ENCODE measurements at places on chromosomes 5 and 9.

- DNase-seq = no peak
- H3K4me3 ChIP-seq = peak overlapping the region; percentile 19
- peaks cover 4% of the 10 kb centered on the region for H3K4me1 ChIP-seq
Observed at GRCh38 chr9:91714020-91714806, 235.8 kb downstream of the ROR2 start.

DNA sequence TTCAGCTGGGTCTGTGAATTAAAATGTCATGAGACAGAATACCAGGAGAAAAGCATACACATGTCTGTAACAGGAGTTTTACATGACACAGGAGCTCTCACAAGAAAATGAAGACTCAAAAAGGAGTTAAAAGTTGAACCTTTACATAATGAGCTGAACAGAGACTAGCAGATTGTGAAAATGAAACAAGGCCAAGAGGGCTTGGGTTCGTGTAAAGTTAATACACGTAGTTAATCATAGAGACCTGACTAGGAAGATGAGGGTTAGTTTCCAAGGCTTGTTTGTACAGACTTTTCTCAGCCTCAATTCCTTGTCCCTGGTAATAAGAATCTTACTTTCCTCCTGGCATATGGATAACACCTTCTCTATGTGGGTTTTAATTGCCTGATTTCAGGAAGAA lies 1294.0 kb downstream of the MAT2B start:
- no peaks in the 10 kb centered on the region for H3K36me3 ChIP-seq
- no peak overlapping the region for H3K4me3 ChIP-seq
- H3K4me1 ChIP-seq = no peaks in the 10 kb centered on the region
- no peaks in the 10 kb centered on the region for H3K27me3 ChIP-seq

DNA sequence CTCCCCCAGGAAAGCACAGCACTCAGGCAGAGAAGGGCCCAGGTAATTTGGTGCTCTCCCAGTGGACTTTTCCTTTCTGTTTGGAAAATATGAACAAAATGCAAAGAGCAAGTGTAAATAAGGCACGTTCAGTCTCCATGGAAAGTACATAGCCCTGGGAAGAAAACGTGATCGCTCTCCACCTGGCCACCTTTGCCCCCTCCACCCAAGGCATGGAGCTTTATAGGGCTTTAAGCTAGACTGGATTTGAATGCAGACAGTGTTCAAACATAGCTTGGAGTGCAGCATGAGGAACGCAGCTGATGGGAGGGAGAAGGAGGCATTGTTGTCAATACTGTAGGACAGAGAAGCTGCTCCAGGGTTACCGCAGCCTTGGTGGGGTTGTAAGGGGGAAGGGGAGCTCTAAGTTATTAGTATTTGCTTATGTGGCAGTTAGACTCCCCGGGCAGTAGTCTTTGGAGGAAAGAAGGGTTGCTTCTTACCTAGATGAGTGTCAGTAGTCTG lies 500.2 kb downstream of the SPOCK1 start:
- H3K4me1 ChIP-seq = no peaks in the 10 kb centered on the region
- DNase-seq = no peak
- no peak overlapping the region for H3K4me3 ChIP-seq
- H3K27me3 ChIP-seq = no peaks in the 10 kb centered on the region
- no peaks in the 10 kb centered on the region for H3K36me3 ChIP-seq
- H3K27ac ChIP-seq = no peak overlapping the region

DNA sequence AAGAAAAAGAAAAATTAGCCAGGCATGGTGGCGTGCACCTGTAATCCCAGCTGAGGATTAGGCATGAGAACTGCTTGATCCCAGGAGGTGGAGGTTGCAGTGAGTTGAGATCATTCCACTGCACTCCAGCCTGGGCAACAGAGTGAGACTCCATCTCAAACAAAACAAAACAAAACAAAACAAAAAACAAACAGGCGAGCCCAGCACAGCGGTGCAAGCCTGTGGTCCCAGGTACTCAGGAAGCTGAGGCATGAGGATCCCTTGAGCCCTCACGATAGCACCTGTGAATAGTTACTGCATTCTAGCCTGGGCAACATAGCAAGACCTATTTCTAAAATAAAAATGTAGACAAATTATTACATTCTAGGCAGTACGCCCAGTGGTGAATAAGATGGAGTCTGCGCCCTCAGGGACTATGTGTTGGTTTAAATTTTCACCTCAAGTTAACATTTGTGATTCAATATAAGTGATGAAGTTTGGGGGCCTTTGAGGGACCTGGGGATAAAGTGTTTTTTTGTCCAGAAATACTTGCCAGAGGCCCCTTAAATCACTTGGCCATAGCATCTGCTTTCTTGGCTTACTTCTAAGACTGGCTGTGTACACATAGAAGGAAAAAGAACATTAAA lies 3.4 kb upstream of the GAPVD1 start:
- no peaks in the 10 kb centered on the region for H3K36me3 ChIP-seq
- no peak overlapping the region for H3K27ac ChIP-seq
- DNase-seq = no peak
- H3K4me3 ChIP-seq = no peak overlapping the region

- H3K27me3 ChIP-seq = no peaks in the 10 kb centered on the region
- no peak for DNase-seq
- H3K27ac ChIP-seq = no peak overlapping the region
- no peak overlapping the region for H3K4me3 ChIP-seq
- no peaks in the 10 kb centered on the region for H3K4me1 ChIP-seq
- no peaks in the 10 kb centered on the region for H3K36me3 ChIP-seq
Observed at GRCh38 chr5:176359658-176360057, 1.9 kb downstream of the KIAA1191 start.

GRCh38 chr5:14250748-14251701 lies 107.9 kb downstream of the TRIO start:
- H3K27ac ChIP-seq = peak overlapping the region; percentile 41
- no peaks in the 10 kb centered on the region for H3K36me3 ChIP-seq
- no peak overlapping the region for H3K4me3 ChIP-seq
- no peak for DNase-seq

- no peak for DNase-seq
- H3K27ac ChIP-seq = peak overlapping the region; percentile 32
Observed at GRCh38 chr5:1948111-1948510, 65.4 kb upstream of the IRX4 start.

DNA sequence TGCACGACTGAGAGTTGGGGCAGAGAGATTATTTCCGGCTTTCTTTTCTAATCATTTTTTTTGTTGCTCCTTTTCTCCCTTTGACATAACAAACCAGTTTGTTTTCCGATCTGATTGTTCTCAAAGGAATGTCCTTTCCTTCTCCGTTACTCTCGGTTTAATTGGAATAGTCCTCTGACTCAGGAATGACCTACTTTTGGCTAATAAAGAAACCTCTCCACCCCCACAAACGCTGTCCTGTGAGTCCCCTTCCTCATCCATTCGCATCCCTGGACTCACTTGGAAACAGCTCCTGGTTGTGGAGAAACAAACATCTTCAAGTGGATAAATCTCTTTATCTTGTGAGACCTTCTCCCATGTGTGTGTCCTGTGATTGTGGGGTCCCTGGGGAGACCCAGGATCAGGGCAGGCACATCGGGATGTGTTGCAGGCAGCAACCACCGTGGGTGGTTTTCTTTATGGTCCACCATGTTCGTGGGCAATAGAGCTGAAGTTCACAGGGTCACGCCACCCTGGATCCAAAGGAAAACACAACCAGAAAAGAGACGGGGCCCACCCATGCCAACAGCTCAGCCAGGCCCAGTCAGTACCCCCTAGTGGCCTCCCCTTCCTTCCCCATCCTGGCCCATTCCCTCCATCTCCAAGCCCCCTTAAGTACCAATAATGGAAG lies 45.2 kb upstream of the NEK6 start:
- no peak overlapping the region for H3K4me3 ChIP-seq
- DNase-seq = peak; percentile 7
- no peak overlapping the region for H3K27ac ChIP-seq
- no peaks in the 10 kb centered on the region for H3K27me3 ChIP-seq

DNA sequence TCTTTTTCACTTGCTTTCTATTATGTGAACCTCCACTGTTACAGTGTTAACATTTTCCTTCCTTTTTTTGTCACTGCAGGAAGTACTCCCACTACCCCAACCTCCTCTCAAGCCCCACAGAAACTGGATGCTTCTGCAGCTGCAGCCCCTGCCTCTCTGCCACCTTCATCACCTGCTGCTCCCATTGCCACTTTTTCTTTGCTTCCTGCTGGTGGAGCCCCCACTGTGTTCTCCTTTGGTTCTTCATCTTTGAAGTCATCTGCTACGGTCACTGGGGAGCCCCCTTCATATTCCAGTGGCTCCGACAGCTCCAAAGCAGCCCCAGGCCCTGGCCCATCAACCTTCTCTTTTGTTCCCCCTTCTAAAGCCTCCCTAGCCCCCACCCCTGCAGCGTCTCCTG lies 18.8 kb downstream of the NUP214 start:
- peaks cover 23% of the 10 kb centered on the region for H3K36me3 ChIP-seq
- no peaks in the 10 kb centered on the region for H3K27me3 ChIP-seq
- H3K4me3 ChIP-seq = no peak overlapping the region
- H3K4me1 ChIP-seq = no peaks in the 10 kb centered on the region

DNA sequence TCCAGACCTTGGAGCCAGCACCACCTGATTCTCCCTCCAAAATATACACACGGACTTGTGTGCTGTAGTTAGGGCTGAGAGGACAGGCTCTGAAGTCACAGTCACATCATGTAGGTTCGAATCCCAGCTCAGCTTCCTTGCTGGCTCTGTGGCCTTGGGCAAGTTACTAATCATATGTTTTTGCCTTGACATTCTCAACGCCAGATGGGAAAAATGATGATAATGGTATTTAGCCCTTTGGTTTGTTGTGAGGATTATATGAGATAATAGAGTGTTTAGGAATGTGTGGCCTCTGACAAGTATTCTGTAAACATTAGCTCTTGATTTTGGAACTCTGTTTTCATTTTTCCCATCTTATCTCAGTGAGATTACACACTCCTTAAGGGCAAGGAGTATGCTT lies 72.5 kb downstream of the PLAC8L1 start:
- H3K36me3 ChIP-seq = no peaks in the 10 kb centered on the region
- H3K27ac ChIP-seq = no peak overlapping the region
- H3K4me3 ChIP-seq = no peak overlapping the region
- no peak for DNase-seq
- H3K27me3 ChIP-seq = no peaks in the 10 kb centered on the region

GRCh38 chr5:8458038-8458383 lies 589.1 kb downstream of the MTRR start:
- no peaks in the 10 kb centered on the region for H3K27me3 ChIP-seq
- peak overlapping the region; percentile 88 for H3K4me3 ChIP-seq
- no peaks in the 10 kb centered on the region for H3K36me3 ChIP-seq
- H3K4me1 ChIP-seq = no peaks in the 10 kb centered on the region
- H3K27ac ChIP-seq = peak overlapping the region; percentile 88
- DNase-seq = no peak
